ENCODE measurements at places on chromosomes 5 and 9.

DNA sequence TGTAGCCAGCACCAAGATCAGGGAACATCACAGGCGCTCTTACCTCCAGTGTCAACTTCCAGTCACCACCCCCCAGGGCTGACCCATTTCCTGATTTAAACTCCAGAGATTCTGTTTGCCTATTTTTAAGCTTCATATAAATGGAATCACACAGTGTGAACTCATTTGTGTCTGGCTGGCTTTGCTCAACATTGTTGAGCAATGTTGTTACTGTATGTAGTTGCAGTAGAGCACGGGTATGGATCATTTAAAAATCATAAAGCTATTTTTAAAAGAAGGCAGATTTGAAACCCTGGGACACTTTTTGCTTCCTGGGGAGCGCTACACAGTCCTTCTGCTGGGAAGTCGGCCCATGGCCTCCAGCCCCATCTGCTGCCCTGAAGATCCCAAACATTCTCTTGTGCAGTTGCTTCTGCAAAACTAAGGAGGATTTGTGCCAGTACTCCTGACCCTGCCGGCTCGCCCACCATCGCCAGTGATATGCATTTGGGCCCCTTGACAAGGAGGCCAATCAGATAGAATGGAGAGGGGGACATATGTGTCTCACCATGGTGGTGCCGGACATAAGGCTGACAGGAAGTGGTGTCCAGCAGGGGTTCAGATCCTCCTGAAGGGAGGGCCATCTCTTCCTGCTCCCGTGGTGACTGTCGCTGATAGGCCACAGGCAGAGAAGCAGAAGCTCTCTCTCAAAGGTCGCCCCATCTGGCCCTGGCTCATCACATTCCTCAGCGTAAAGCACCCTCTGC is 13.3 kb downstream of the DCANP1 start:
- DNase-seq = no peak

- no peak for DNase-seq
Measured at GRCh38 chr9:116475201-116475600, 211.9 kb upstream of the TRIM32 start.

DNA sequence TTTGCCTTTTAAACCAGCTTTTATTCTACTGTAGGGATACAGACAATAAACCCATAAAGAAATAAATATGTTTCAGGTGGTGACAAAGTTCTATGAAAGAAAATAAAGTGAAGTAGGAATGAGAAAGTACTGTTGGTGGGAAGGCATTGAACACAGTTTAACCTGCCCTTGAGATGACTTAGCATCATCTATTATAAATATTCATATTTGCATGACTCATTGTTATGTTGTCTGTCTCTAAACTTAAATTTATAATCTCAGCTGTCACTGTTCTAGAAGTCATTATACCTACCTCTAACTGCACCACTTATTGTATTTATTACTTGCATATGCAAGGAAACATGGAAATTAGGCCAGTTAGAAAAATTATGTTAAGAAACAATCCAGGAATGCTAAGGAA is 202.2 kb downstream of the CHSY3 start:
- DNase-seq = no peak

DNA sequence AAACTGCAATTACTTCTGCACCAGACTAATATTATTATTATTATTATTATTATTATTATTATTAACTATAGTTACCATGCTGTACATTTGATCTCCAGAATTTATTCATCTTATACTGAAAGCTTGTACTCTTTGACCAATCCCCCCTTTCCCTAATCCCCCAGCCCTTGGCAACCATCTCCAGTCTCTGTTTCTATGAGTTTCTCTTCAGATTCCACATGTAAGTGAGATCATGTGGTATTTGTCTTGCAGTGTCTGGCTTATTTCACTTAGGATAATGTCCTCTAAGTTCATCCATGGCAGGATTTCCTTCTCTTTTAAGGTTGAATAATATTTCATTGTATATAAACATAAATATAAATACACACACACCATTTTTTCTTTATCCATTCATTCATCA is 287.0 kb upstream of the DAB2 start:
- DNase-seq = no peak

DNA sequence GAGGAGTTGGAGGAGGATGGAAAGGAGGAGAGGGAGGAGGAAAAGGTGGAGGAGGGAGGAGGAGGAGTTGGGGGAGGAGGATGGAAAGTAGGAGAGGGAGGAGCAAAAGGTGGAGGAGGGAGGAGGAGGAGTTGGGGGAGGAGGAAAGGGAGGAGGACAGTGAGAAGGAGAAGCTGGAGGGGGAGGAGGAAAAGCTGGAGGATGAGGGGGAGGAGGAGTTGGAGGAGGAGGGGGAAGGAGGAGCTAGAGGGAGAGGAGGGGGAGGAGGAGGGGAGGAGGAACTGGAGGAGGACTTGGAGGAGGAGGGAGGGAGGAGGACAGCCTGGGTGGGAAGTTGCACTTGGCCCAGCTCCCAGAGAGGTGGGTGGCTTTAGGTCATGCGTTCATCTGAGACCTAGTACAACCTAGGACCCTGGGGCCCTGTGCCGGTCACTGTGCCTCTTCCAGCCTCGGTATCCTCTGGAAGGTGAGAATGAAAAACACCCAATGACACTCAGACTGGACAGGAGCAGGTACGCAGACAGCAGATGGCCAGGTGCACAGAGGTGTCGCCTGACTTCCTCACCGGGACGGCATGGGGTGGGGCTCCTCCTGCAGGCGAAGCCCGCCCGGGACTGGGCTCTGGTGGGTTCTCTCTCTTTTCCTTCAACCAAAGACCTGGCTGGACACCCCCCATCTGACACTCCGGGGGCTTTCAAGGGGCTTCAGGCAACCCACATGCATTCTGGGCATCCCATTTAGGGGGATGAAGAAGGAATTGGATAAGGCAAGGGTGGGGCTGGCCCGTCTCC is 12.2 kb upstream of the SLC2A6 start:
- no peak for DNase-seq

DNA sequence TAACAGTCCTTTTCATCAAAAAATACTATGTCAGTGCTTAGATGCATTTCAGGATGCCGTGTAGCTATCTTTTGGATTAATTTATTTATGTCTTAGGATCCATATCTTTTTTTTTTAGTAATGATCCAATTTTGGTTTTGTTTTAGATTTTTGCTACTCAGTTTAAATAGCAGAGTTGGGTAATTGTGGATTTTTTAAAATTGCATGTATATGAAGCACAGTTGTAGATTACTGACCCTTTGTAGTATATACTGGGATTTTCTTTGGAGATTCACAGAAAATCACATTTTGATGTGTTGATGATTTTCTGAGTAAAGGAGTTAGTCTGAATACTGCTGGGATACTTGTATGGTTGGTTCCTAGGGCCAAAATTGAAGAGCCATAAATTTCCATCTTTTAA is 111.8 kb downstream of the NIPBL start:
- DNase-seq = no peak

GRCh38 chr5:56659971-56660370 is 155.4 kb upstream of the MAP3K1 start:
- no peak for DNase-seq

DNA sequence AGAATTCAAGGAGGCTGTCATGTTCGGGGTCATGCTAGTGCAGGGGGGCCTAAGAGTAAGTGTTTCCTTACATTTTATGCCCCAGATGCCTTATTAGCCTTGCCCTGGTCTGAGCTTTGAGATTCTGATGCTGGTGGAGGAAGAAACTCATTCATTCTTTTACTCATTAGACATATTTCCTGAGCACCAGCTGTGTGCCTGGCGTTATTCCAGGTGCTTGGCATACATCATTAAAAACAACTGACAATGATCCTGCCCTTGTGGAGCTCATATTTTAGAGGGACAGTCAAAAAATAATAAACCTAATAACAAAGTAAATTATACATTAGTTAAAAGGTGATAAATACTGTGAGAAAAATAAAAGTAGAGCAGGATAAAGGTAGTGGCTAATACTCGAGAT is 138.9 kb upstream of the SGCD start:
- no peak for DNase-seq

DNA sequence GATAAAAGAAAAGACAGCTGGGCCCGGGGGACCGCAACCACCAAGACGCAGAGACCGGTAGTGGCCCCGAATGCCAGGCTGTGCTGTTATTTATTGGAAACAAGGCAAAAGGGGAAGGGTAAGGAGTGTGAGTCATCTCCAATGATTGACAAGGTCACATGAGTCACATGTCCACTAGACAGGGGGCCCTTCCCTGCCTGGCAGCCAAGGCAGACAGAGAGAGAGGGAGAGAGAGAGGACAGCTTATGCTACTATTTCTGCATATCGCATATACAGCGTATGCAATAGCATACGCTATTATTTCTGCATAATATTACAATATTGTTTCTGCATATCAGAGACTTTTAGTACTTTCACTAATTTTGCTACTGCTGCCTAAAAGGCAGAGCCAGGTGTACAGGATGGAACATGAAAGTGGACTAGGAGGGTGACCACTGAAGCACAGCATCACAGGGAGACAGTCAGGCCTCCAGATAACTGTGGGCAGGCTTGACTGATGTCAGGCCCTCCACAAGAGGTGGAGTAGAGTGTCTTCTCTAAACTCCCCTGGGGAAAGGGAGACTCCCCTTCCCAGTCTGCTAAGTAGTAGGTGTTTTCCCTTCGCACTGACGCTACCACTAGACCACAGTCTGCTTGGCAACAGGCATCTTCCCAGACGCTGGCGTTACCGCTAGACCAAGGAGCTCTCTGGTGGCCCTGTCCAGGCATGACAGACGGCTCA is 50.3 kb downstream of the RFX3 start:
- no peak for DNase-seq

DNA sequence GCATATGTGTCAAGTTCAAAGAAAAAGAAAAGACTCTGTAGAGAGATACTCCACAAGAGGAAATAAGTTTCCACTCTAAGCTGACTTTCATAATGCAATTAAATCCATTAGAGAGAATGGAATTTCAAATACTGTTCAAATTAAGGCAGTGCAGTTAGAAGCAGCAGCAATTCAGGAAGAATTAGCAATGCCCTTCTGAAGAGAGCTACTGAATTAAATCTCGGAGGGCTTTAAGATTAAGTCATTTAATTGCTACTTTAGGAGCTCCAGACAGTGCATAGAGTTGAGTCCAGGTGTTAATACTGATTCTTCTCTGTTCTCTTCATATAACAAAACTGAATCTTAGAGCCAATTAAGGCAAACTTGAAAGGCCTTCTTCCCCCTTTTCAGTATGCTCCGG is 8.5 kb downstream of the CDH12 start:
- DNase-seq = no peak

DNA sequence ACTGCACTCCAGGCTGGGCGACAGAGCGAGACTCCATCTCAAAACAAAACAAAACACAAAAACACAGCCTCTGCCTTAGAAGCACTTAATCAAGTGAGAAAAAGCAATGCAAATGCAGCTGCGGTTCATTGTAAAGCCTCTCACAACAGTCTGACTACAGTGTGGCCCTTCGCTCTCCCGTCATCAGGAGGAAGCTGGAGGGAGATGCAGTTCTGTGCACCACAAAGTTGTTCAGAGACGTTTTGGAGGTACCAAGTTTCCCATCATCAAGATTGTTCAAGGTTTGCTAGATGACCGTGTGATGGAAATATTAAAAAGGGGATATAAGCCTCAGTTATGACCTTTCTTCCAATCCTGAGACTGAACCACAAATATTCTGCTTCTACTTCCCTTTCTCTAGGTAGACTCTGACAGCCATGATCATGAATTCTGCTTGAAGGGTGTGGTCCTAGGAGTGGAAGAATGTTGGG is 40.9 kb downstream of the SEC61B start:
- DNase-seq = no peak

DNA sequence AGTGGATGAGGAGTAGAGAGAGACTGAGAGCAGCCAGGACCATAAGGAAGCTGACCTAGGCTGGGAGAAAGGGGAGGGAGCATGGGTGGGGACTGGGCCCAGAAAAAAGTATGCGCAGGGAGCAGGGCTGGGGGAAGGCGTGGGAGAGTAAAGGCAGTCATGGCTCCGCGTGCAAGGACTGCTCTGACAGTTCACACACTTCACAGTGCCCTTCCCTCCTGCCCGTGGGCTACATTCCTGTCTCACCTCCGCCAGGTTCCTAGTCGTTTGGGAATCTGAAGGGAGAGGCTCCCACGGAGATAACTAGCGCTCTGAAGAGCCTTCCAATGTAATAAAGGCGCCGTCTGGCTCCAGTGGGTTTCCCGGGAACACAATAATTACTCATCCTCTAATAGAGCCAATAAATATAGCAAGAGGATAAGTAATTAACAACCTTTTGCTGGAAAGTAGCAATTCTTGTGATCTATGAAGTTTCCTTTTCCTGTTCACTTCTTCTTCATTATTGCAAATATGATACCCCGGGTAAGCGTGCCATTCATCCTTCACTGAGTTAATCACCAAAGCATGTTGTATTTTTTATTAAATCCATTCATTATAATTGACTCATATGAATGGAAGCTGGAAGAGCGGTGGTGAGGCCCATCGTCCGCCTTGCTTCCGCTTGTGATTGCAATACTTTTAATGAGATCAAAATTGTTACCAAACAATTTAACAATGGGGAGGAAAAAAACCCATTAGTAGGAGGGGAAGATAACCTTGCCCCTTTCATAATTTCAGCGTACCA is 39.3 kb downstream of the TTLL11 start:
- no peak for DNase-seq

GRCh38 chr9:92325991-92326500 is 293 bp downstream of the CENPP start:
- no peak for DNase-seq

GRCh38 chr5:176553260-176554085 is 4.3 kb downstream of the CDHR2 start:
- no peak for DNase-seq

- no peak for DNase-seq
Measured at GRCh38 chr9:33379666-33380389, 22.5 kb downstream of the AQP7 start.

- no peak for DNase-seq
Measured at GRCh38 chr5:157748760-157749461, 5.4 kb downstream of the LSM11 start.

- DNase-seq = no peak
Measured at GRCh38 chr9:14198841-14199455, 115.0 kb downstream of the NFIB start.

DNA sequence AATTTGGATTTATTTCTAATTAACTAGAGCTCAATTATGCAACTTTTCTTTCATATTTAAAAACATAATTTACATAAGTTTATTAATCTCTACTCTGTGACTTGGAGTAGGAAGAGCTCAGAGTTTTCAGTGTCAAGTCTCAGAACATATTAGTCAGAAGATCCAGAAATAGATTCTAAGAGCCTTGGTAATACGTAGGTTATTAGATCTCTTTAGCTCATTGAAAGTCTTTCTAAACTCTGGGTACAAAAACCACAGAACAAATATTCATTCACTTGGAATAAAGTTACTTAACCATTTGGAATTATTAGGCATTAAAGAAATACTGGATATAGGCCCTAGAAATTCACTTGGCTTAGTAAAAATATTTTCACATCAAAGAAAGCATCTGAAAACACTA is 26.3 kb upstream of the ISCA1 start:
- DNase-seq = no peak
